ENCODE measurements at places on chromosomes 5 and 9.
A peak's percentile ranks its signal among the peaks of the same experiment; 100 is the strongest.

- no peak for DNase-seq
These were observed 133.8 kb upstream of the DAB2 start for GRCh38 chr5:39558541-39558940.

- no peak for DNase-seq
These were observed 37.8 kb downstream of the GLRX start for GRCh38 chr5:95784514-95785302.

- DNase-seq: no peak
These were observed 414.2 kb upstream of the WWC1 start for GRCh38 chr5:167877114-167877722.

- DNase-seq: peak; percentile 19
These were observed 72.5 kb upstream of the PCA3 start for GRCh38 chr9:76691517-76692313.

DNA sequence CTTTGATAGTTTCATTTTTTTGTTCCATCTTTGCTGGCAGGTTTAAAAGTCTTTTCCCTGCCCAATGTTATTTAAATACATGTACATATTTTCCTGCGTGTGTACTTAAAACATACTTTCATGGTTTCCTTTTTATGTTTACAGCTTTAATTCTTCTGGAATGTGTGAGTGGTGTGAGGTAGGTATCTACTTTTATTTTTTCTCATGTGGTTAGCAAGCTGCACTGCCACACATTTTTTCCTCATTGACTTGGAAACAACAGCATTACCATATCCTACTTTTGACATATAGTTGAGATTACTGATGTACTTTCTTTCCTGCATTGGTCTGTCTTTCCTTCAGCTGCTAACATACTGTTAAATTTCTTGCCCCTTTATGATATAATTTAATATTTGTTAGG lies 51.4 kb upstream of the COL15A1 start:
- DNase-seq: no peak

DNA sequence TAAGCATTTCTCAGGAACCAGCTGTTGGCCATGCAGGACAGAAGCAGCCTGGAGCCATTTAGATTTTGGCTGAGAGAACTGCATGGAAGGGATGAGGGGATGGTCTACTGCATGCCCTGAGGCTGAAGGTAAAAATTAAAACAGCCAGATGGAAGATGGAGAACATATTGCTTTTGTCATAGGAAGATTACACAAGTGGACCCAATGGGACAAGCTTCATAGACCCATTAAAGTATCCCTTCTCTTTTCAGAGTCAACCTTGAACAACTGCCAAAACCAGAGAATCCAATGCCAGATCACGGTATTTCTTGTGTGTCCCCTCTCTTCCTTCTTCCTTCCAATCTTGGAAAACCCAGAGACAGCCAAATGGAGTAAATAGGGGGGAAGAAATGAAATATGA lies 253.4 kb downstream of the NR2F1-AS1 start:
- no peak for DNase-seq

GRCh38 chr9:21902136-21902535 lies 92.1 kb downstream of the CDKN2A start:
- no peak for DNase-seq

DNA sequence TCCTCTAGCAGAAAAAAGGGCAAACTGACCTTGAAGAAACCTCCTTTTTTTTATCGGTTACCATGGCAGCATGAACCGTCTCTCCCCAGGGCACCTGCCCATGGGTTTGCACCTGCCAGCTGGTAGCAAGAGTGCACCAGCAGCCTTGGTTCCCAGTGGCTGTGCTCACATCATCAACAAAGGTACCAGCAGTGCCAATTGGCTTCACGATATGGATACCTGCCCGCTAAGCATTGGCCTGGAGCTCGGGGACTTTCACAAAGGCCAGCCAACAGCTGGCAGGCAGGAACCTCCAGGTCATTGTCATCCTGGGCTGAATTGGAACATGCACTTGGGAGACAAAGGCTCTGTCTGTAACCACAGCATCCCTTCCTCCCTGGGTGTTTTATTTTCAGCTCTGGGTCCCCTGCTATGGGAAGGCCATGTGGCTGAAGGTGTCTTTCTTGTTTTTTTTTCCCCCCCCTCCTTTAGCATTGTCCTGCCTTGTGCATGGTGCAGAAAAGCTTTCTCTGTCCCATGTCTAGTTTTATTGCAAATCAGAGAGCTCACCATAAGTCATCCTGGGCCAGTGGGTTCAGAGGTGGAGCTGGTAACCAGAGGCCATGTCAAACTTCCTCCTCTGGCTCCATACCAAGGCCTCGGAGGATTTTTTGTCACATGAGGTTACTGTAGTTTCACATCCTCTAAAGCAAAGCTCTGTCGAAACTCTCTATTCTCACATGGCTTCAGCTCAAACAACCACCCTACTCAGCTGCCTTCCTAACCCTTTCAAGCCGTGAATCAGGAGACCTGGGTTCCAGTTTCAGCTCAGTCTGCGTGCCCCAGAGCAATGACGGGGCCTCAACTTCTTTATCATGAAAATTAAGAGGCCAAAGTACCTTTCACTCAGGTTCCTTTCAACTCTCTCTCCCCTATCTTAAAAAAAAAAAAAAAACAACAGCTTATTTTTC lies 145.5 kb upstream of the MAP3K1 start:
- DNase-seq: peak; percentile 56

- DNase-seq: no peak
These were observed 179.9 kb downstream of the ATPSCKMT start for GRCh38 chr5:10069637-10070313.

Data from activated T-cell treated with anti-CD3 and anti-CD28 coated beads, Interleukin-2, amount 50 U/mL, for 48 hours (primary cell).